ENCODE measurements at places on chromosomes 7 and 10.

- DNase-seq, result no peak
These were observed 11.0 kb upstream of the ZNF273 start for GRCh38 chr7:64892116-64892515.

GRCh38 chr7:92714767-92715166 is 121.6 kb downstream of the CDK6 start:
- DNase-seq, result no peak

DNA sequence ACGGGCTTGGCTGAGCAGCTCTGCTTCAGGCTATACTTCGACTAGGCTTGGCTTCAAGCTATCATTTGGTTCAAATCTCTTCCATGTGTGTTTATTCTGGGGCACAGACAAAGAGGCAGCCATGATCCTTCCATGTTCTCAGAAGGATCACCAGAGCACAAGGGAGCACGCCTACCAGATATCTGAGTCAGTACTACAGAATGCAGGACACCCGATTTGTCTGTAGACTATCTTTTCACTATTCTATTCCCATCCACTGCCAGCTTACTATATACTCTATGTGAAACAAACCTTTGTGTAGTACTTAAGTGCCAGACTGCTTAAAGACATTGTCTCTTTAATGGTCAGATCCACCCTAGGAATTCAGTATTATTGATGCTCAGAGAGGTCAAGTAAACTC is 35.1 kb downstream of the CH25H start:
- DNase-seq, result no peak

DNA sequence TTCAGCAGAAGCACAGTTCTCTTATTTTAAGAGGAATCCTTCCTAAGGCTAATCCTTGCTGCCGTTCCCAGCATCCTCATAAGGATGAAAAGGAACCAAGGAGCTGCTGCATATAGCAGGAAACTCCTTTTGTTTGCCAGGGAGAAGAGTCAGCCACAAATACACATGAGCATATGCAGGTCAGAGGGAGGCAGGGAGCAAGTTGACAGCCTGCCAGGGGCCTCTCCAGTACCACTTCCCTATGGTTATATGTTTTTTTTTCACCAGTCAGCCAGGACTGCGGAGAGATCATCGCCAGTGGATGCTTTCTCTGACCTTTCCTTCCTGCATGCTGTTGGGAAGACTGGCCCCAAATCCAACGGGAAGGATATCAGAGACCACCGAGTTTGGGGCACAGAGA is 39.8 kb downstream of the SLC35B4 start:
- no peak for DNase-seq

DNA sequence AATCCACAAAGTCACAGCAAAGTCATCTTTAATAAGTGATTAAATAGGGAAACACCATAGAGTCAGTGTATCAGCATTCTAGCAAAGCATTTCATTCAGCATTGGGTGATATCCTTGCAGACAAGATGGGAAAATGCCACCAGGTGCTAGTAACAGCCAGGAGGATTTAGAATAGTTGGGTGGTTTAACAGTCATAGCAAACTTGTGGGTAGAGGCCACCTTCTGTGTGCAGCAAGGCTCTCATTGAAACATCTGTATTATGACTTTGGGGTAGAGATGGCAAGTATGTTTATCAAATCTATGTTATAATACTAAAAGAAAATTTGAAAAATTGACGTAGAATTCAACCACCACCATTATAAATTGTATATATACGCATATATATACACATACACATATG is 26.4 kb upstream of the ADO start:
- no peak for DNase-seq

DNA sequence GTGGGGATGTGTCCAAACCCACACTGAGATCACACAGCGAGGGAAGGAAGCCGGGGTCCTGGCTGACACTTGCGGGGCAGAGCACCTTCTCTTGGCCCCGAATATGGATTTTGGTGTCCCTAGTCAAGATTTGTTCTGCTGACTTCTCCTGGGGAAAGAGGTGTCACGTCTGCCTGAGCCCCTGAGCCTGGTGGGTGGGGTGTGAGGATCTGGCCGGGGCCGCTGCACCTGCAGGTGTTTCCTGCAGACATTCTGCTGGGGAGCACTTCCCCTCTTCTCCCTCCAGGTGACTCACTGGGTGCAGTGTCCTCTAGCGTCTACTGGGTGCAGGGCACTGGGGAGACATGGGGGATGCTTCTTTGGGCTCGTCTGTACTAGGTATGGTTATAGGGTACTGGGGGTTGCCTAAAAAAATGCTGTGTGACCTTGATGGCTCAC is 99.2 kb downstream of the GRK5 start:
- DNase-seq, result peak; percentile 86

- DNase-seq, result no peak
These were observed 603 bp downstream of the PAPOLB start for GRCh38 chr7:4861227-4861626.

GRCh38 chr10:128550045-128550444 is 423.8 kb upstream of the MKI67 start:
- DNase-seq, result no peak

GRCh38 chr7:38855867-38856266 is 53.1 kb downstream of the VPS41 start:
- no peak for DNase-seq

GRCh38 chr7:21352540-21353387 is 75.1 kb upstream of the SP4 start:
- no peak for DNase-seq

DNA sequence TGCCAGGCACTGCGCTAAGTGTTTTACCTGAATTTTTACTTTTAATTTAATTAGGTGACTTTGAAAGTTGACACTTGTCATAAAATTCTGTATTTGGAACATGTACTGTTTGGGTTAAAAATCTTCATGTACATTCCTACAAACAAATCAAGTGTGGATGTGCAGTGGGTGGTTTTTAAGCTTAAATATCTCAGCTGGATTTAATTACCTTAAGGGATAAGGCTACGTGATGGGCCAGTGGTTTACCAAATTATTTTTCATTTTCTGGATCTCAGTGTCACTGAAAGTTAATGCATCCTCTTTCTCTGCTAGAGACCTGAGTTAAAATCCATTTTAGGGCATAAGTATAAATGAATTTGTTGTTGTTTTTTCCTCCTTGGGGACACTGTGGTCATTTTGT is 51.1 kb downstream of the EXOC4 start:
- no peak for DNase-seq

- DNase-seq, result no peak
These were observed 784.5 kb upstream of the IGFBP3 start for GRCh38 chr7:46705386-46706255.

GRCh38 chr7:137591421-137591837 is 247.9 kb upstream of the PTN start:
- no peak for DNase-seq

DNA sequence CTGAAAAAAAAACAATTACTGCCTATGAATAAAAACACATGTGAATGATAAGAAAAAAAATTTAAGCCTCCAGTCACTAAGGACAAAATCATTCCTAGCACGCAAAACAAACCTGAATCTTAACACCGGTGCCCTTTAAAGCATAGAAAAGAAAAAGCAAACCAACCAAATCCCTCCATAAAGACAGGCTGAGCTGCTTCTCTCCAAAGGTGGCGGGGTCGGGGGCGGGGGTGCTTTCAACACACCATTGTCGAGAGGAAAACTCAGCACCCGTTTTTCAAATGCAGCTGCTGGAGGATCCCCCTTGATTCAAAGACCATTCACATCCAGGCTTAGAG is 1.4 kb downstream of the ST8SIA6 start:
- DNase-seq, result no peak

- no peak for DNase-seq
These were observed 45.3 kb upstream of the FAM133B start for GRCh38 chr7:92635538-92635937.

DNA sequence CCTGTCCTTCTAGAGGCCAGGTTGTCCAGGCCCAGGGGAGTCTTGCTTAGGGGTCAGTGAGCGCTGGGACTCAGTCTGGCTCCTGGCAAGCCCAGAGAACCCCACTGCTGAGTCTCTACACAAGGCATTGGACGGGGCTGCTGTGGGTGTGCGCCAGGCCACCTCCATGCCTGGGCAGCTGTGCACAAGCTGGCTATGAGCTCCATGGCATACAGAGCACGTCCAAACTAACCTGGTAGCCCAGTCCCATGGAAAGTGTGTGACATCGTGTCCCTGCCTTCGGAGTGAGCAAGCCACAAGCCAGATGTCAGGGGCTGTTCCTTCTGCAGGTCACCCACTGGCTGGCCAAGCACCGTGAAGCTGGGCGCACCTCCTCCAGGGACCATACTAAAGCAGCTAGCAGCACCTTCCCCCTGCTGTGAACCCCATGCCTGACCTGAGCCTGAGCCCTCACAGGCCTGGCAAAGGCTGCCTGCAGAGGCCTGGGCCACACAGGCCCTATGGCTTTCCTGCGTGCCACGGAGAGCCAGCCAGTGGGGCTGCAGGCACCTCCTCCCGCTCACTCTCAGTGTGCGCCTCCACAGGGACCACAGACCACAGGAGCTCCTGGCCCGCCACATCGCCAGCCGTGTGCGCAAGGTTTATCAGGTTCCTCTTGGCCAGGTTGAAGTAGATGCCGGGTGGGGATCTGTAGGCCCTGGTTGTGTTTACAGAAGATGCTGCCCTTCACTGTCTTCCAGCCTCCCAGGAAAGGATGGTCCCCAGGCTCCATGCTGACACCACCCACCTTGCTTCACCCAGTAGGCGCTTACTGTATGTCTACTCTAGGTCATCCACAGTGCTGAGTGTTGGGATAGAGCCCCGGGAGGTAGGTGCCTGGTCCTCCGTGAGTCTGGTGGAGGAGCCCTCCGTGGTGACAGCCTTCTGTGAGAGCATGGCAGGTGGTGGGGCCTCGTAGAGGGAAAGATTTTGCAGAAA is 219.7 kb downstream of the EBF3 start:
- peak; percentile 47 for DNase-seq

GRCh38 chr7:143882604-143883078 is 19.3 kb downstream of the TCAF1 start:
- DNase-seq, result no peak

DNA sequence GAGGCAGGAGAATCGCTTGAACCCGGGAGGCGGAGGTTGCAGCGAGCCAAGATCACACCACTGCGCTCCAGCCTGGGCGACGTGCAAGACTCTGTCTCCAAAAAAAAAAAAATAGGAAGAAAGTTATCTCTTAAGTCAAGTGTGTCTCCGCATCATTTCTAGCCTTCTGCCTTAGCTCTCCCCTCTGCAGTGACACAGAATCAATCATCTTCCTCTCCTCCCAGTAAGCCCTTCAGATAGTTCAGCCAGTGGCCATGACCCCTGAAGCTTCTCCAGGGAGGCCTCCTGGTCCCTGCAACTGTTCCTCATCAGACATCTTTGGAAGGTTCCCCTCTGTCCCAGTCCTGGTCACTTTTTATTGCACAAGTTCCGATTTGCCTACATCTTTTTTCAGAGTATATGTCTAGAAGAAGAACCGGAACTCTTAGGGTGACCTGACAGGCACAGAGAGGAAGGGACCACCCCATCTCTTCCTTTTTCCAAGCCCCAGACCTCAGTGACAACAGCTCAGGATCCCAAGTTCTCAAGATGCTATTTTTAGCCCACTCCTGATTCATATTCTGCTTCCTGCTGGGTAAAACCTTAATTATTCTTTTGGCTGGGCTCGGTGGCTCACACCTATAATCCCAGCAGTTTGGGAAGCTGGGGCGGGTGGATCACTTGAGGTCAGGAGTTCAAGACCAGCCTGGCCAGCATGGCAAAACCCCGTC is 6.6 kb upstream of the RHBDD2 start:
- DNase-seq, result no peak

DNA sequence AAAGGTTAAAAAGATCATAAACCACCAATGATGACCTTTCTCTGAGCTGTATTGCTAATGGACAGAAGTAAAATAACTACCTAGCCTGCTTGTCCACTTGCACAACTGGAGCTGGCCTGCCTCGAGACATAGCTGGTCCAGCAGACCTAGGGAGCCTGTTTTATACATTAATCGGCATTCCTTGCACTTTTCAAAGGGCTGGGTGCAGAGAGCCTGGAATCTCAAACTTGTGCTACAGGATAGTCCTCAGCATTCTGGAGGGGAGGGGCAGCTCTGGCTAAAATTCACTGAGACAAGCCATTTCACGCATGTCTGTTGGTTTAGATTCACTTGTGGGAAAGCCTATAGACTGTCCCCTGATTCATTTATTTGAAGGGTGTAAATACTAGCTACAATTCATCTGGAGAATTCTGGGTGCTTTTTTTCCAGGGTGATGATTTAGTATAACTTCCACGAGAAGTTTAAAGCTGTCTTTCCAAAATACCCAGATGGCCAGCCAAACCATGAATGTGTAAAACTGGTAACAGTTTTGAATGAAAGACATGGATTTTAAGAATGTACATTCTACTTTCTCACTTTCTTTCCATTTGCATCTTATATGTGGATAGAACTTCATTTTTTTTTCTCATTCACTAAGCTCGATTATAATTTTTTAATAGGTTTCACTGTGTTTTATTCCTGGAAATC is 389.4 kb downstream of the KCNMA1 start:
- DNase-seq, result no peak

DNA sequence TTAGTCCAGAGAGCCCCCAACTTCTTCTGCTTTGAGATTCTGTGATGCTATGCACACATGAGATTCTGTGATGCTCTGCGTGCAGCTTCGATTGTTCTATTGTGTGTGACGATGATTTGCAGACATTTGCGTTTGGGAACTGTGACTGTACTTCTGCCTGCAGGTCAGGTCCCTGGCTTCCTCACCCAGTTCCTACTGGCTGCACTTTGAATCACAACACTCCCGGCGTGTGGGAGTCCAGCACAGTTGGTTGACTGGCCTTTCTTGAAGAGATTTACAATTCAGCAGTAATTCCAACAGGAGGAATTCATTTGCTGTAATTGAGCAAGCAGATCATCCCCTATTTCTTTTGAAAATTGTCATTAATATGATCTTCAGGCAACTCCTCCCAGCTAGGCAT is 252.2 kb upstream of the YAE1 start:
- no peak for DNase-seq

GRCh38 chr7:77757589-77757988 is 40.6 kb downstream of the TMEM60 start:
- DNase-seq, result no peak

DNA sequence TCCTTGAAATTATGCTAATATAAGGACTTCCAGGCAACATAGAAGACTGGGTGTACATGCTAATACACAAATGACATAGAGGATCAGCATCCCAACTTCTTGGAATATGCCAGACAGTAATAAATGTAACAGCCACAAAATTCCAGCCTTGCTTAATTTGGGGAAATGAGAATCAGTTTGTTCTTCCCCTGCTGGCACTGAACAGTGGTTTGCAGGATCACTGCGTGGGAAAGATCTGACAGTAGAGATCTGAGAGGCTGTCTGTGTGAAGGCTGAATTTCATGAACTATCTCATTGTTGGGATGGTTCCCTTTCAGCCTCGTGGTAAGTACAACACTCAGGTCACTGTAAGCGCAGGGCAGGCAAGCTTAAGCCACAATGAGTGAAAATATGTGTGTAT is 1078.0 kb downstream of the LRMDA start:
- DNase-seq, result no peak

DNA sequence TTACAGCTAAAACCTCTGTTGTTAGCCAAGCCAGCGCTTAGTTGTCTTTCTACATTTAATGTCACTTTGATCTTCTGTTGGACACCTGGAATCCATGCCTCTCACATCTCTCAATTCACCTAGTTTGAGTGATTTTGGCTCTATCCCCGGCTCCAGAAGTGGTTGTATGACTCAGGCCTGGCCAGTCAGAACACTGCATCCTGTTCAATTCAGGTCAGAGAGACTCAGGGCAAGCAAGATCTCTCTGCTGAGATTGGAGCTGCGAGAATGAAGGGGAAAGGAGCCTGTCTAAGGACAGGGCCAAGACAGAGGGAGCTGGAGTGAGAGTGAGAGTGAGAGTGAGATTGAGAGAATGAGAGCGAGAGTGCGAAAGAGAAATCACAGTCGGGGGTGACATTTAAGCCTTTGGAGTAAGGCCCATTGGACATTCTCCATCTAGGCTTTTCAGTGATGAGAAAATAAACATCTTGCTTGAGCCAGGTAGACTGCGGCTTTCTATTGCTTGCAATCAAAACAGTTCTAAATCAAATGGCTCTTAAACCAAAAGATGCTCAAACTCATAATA is 83.3 kb upstream of the DYNC1I1 start:
- DNase-seq, result no peak

All from activated CD8-positive, alpha-beta memory T cell treated with anti-CD3 and anti-CD28 coated beads for 24 hours (primary cell).